ENCODE measurements at places on chromosomes 2 and 18.

GRCh38 chr2:127104166-127104660, 2.7 kb downstream of the BIN1 start:
- no peak for DNase-seq

DNA sequence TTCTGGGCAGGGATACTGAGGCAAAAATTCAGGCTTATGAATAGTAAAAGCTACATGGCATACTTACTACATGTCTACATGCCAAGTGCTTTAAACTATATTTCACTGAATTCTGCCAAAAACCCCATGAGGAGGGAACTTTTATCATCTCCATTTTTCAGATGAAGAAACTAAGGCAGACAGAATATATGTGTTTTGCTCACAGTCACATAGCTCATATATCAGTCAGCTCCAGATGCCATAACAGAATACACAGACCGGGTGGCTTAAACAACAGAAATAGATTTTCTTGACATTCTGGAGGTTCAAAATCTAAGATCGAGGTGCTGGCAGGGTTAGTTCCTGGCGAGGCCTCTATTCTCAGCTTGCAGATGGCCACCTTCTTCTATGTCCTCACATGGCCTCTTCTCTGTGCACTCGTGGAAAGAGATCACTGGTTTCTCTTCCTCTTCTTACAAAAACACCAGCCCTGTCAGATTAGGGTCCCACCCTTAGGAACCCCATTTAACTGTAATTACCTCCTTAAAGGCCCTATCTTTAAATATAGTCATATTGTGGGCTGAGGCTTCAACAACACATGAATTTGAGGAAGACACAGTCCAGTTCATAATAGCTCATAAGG, 27.1 kb upstream of the CREB1 start:
- no peak for DNase-seq

DNA sequence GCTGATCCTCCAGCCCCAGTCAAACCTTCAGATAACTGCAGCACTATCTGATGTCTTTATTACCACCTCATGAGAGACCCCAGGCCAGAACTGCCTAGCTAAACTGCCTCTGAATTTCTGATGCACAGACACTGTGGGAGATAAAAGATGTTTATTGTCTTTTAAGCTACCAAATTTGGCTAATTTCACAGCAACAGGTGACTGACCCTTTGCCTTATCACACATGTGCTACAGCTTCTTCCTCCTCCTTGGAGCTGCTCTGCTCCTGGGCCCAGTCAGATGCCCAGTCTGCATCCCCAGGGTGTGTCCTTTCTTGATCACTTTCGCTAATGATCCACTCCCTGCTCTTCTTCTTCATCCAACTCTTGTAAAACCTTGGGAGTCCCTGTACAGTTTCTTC, 19.6 kb upstream of the ACOXL start:
- DNase-seq = no peak

DNA sequence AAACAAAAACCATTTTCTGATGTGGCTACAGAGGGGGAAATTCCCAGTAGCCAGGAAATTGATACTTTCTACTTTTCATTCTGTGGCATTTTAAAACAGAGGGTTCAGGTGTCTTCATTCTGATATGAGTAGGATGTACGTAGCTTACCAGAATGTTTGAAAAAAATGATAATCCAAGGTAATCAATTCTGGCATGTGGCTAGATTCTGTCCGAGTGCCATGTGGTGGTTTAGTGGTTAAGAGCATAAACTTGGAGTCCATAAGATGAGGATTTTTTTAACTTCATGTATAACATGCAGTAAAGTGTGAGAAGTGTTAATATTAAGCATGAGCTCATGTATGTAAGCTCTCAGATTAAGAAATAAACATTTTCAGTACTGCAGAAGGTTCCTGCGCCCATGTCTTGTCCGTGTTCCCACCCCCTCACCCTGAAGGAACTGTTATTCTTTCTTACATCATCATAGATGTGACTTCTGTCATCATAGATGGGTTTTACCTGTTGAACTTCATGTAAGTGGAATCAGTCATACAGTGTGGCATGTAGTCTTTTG, 4.5 kb downstream of the B3GNT2 start:
- DNase-seq = no peak

DNA sequence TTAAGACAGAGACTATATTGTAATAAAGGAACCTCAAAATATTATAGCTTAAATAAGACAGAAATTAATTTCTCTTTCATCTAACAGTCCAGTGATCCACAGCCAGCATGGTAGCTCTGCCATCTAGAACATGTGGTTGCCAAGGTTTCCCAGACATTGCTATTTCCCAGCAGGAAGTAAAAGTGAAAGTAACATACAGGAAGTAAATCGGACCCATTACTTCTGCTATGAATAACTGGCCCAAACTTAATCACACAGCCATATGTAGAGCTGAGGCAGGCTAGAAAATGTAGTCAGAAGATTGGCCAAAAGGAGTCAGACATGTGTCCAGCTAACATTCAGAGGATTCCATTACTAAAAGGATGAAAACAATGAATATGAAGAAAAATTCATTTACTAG, 71.0 kb downstream of the NOL4 start:
- no peak for DNase-seq

GRCh38 chr2:109080109-109080508, 48.9 kb upstream of the SH3RF3 start:
- no peak for DNase-seq

DNA sequence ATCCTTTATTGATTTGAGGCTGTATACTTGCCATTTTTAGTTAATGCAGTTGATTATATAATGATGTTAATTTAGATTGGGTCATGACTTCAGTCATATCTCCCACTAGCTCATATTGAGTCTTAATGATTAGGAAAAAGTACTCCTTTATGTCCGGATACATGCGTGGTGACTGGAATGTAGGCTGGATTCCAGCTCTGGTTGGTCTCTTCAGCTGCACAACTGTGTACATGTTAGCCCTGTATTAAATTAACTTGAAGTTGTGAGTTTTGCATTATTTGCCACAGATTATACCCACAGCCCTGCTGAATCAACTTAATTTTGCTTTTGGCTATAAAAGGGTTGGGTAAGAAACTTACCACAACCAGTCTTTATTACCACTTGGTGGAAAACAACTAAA, 22.5 kb downstream of the MOB4 start:
- no peak for DNase-seq

GRCh38 chr18:10526561-10526949, 728 bp downstream of the NAPG start:
- DNase-seq = no peak

DNA sequence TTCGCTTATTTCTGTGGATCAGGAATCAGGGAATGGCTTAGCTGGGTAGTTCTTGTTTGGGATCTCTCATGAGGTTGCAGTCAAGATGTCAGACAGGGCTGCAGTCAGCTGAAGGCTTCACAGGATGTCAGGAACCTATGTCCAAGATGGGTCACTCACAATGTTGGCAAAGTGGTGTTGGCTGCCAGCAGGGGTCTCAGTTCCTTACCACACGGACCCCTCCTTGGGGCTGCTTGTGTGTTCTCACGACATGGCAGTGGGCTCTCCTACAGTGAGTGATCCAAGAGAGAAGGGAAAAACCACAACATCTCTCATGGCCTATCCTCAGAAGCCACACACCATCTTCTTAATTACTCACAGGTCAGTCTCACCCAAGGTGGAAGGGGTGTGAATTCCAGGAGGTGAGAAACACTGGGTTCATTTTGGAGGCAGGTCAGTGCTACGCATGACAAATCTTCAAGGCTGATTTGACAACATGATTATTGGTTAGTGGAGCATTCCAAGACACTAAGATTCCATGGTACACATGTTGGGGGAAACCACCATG, 1.3 kb upstream of the ANTXR1 start:
- DNase-seq = no peak

DNA sequence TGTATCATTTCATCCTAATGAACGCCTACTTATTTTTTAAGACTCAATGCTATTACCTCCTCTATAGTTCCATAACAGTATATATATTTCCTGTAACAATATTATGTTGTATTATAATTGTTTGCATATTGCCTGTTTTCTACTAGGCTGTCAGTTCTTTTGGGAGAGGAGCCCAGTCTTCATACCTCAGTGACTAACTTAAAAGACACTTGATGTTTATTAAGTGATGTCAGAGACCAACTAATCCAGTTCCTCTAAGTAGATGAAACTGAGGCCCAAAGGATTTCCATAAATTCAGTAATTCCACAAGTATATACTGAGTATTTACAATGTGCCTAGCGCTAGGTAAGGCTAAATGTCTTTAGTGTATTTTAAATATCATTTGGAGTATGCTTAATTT, 48.9 kb upstream of the AAK1 start:
- DNase-seq = no peak

DNA sequence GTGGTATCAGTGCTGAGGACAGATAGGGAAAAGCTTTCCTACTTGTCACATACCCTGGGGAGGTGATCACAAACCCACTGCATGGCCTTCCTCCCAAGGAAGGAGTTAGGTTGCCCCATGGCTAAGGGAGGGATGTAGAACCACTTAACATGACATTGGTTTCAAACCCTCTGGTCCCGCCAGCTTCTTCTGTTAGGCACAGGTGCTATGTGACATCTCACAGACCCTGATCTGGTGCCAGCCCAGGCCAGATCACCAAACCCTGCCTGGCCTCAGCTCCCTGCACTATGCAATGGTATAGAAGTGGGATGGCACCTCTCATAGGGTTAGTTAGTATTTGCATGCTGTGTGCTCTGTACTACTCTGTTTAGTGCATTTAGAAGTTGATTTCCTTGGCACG, 58.0 kb downstream of the TCF7L1 start:
- DNase-seq = no peak

- no peak for DNase-seq
Observed at GRCh38 chr2:28904802-28905457, 10.5 kb downstream of the WDR43 start.

GRCh38 chr2:27282892-27283291, 663 bp downstream of the TRIM54 start:
- DNase-seq = no peak

DNA sequence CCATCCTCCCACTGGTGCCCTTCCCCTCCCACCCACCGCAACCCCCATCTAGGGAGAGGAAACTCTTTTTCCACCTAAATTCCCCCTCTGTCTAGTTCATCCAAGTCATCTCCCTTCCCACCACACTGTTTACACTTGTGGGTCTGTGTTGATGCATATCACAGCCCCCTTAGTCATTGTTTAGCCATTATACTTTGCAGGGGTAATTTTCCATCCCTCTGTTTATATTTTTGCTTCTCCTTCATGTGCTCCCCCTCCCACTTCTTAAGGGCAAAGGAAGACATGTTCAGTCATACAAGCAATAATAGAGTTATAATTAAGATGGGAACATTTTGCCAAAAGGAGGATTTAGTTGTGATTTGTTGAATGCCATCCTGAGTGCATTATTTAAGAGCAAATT, 187.8 kb upstream of the TNP1 start:
- DNase-seq = no peak
